ENCODE measurements at places on chromosomes 2 and 18.

DNA sequence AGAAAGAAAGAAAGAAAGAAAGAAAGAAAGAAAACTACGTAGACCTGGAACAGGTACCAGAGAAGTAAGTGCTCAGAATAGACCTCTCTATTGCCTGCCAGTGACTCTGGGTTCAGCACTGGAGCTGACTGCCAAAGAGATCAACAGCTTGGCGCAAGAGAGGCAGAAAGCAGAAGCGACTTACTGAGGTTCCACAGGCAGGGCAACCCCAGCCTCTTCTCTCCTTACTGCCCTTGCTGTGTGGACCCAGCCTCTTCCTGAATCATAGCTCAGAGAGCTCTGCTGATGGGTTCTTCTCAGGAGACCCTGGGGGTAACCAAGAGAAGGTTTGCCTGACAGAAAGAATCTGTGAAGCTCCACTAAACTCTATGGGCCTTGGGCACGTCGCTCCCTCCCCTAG is 7.1 kb downstream of the CAPN13 start:
- H3K4me1 ChIP-seq, result no peaks in the 10 kb centered on the region
- no peaks in the 10 kb centered on the region for H3K27me3 ChIP-seq
- DNase-seq, result no peak
- H3K27ac ChIP-seq, result no peak overlapping the region
- no peak overlapping the region for H3K4me3 ChIP-seq

DNA sequence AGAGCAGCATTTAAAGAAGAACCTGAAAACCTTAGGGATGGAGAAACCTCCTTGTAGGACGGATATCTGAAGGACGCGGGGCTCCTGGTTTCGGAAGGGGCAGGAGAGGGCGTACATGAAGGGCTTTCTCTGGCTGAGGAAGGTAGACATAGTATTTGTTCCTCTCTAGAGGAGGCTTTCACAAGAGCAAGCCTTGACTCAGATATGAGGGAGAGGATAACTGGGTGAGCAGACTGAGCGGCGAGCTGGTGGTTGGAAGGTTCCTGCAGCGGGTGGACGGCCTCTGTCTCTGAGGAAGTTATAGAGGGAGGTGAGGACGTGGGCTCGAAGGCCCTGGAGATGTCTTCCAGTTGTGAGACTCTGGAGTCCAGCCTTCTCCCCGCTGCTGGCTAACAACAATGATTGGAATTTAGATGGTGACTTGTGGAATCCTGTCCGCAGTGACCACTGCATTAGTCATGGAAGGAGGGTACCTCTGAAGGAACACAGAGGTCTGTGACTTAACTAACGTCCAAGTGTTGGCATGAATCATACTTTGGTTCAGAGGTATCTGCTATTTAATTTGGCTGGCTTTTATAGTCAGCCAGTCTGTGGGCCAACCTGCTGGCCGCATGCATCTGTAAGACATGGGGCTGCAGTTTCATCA is 80.9 kb downstream of the ASAP2 start:
- H3K27ac ChIP-seq, result no peak overlapping the region
- H3K27me3 ChIP-seq, result no peaks in the 10 kb centered on the region
- DNase-seq, result no peak
- no peaks in the 10 kb centered on the region for H3K4me1 ChIP-seq
- H3K36me3 ChIP-seq, result no peaks in the 10 kb centered on the region

- no peaks in the 10 kb centered on the region for H3K27me3 ChIP-seq
- DNase-seq, result peak; percentile 37
- peak overlapping the region; percentile 54 for H3K27ac ChIP-seq
- H3K36me3 ChIP-seq, result no peaks in the 10 kb centered on the region
- peak overlapping the region; percentile 28 for H3K4me3 ChIP-seq
Measured at GRCh38 chr2:10382354-10383061, 65.6 kb downstream of the ODC1 start.

DNA sequence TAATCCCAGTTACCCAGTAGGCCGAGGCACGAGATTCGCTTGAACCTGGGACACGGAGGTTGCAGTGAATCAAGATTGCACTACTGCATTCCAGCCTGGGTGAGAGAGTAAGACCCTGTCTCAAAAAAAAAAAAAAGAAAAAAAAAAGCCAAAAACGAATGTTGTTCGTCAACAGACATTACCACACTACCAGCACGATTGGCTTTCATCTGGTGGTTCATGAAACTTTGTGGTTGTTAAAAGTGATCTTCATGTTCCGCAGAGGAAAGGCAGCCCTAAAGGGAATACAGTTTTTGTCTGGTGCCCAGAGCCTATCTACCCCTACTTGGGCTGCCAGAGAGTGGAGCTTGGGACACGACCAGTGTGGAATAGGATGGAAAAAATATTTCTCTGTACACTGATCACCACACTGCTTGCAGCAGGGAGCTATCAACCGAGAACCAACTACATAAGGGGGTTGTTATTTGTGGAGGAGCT is 13.6 kb upstream of the CXCR4 start:
- peaks cover 89% of the 10 kb centered on the region for H3K4me1 ChIP-seq
- no peaks in the 10 kb centered on the region for H3K36me3 ChIP-seq
- no peak overlapping the region for H3K4me3 ChIP-seq
- no peaks in the 10 kb centered on the region for H3K27me3 ChIP-seq
- DNase-seq, result peak; percentile 38
- H3K27ac ChIP-seq, result peak overlapping the region; percentile 90

DNA sequence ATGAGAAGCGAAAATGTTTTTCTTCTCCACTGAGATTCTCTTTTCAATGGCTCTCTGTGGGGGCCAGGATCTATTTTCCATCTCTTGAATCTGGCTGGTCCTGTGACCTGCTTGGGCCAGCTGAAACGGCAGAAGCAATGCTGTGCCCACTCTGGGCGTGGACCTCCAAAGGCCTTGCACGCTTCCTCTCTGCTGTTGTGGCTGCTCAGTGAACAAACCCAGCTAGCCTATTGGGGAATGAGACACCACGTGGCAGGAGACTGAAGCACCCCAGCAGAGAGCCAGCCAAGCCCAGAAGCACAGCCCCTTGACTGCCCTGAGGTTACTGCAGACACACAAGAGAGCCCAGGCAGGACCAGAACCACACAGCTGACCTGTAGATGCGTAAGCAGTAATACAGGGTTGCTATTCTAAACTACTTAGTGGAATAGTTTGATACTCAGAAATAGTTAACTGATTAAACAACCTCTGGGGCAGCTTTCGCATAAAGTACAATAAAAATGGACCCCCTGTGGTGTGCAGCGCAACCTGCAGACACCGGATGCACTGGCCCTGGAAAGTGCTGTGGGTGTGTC is 221.7 kb upstream of the SH3BP4 start:
- DNase-seq, result no peak
- H3K27ac ChIP-seq, result no peak overlapping the region
- no peaks in the 10 kb centered on the region for H3K36me3 ChIP-seq

DNA sequence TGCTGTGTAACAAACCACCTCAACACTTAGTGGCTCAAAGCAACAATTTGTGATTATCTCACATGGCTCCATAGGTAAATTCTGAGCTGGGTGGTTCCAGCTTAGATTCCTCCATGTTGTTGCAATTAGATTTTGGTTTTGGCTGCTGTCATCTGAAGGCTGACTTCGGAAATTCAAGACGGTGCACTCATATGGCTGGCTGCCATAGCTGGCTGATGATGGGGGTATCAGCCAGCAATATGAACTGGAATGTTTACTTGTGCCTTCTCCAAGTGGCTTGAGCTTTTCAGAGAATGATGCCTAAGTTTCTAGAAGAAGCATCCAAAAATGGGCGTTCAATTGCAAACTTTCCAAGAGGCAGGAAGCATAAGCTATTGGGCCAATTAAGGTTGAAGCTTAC is 213.1 kb downstream of the GCA start:
- H3K4me3 ChIP-seq, result no peak overlapping the region
- no peak overlapping the region for H3K27ac ChIP-seq
- H3K36me3 ChIP-seq, result no peaks in the 10 kb centered on the region
- no peak for DNase-seq
- H3K4me1 ChIP-seq, result no peaks in the 10 kb centered on the region
- H3K27me3 ChIP-seq, result no peaks in the 10 kb centered on the region

DNA sequence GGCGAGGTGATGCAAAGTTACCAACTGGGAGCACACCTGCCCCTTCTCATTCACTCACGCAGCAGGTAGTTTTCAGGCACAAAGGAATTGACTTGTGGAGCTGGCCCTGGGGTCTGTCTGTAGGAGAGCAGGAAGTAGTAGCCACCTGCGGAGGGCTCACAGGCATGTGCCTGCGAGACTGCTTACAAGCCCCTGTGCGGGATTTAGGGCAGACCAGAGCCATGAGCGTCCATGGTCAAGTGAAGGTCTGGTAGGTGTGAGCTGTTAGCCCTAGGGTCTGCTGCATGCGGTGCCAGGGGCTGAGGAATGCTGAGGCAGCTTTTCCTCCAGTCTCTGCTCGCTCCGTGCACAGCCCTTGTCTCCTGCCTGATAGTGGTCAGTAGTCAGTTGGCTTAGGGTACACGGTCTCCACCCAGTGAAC is 18.9 kb downstream of the INPP4A start:
- no peaks in the 10 kb centered on the region for H3K36me3 ChIP-seq
- peak overlapping the region; percentile 95 for H3K27ac ChIP-seq
- peaks cover 99% of the 10 kb centered on the region for H3K4me1 ChIP-seq
- DNase-seq, result peak; percentile 53
- H3K4me3 ChIP-seq, result peak overlapping the region; percentile 14

GRCh38 chr2:39033980-39034379 is 86.9 kb downstream of the SOS1 start:
- no peak overlapping the region for H3K27ac ChIP-seq
- no peaks in the 10 kb centered on the region for H3K4me1 ChIP-seq
- H3K36me3 ChIP-seq, result peaks cover 18% of the 10 kb centered on the region
- no peaks in the 10 kb centered on the region for H3K27me3 ChIP-seq

GRCh38 chr2:181004647-181005325 is 24.4 kb downstream of the UBE2E3 start:
- H3K4me1 ChIP-seq, result no peaks in the 10 kb centered on the region
- H3K36me3 ChIP-seq, result no peaks in the 10 kb centered on the region
- no peak overlapping the region for H3K4me3 ChIP-seq
- H3K27me3 ChIP-seq, result no peaks in the 10 kb centered on the region
- no peak for DNase-seq

- peak within 1 kb of the TSS; percentile 69 for H3K4me3 ChIP-seq
- no peaks in the 10 kb centered on the region for H3K36me3 ChIP-seq
- H3K27me3 ChIP-seq, result peaks cover 18% of the 10 kb centered on the region
- no peak for DNase-seq
- H3K27ac ChIP-seq, result no peak within 1 kb of the TSS
Measured at GRCh38 chr2:164841719-164842623, at the start of gene COBLL1. TSS of gene COBLL1 (minus strand) at chr2:164841823. CDS start at chr2:164841196, 627 bp downstream.

DNA sequence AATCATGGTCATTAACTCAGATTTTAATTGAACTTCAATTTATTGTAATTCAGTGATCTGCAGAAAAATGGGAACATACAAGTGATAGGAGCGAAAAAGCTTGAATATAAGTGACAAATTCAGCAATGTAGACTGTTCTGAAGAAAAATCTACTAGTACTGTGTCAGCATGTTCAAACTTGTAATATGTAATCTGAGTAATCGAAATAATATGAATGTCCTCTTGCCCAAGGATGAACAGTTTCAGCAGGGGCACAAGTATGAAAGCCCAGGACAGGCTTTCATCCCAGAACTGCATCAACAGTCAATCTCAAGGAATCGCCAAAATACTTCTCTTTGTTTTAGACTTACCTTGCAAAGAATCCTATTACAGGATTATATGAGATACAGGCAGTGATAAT is 1110.5 kb downstream of the LRP1B start:
- no peak overlapping the region for H3K4me3 ChIP-seq
- H3K4me1 ChIP-seq, result no peaks in the 10 kb centered on the region
- H3K27ac ChIP-seq, result no peak overlapping the region
- no peaks in the 10 kb centered on the region for H3K36me3 ChIP-seq

All from natural killer cell (primary cell).